Sigmoid colon (tissue), 7 donors: ENCODE measurements at places on chromosomes 12 and 14. TPM values are rescaled to one million over a fixed set of nuclear protein-coding genes. Genes with fewer than 3 reads are reported as not detected.

GRCh38 chr12:120739031-120739762 is 13.6 kb downstream of the ACADS start:
- no peaks in the 10 kb centered on the region for H3K4me1 ChIP-seq
- H3K27me3 ChIP-seq, result no peaks in the 10 kb centered on the region
- no peak overlapping the region for H3K27ac ChIP-seq

DNA sequence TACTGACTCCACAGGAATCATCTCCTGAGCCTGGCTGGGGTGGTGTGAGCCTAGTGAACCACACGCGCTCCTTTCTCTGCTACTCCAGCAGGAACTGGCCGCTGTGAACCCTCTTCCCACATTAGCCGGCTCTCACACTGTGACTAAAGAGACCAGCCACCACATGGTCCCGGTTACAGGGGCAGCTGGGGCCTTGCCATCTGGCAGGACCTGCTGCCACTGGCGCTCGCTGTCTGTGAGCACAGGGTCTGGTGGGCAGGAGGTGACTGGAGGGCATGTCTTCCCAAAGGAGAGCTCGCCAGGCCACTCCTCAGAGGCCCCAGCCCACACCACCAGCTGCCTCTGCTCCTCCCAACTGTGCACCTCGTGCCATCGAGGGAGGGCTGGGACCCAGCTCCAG is 99.3 kb downstream of the SINHCAF start:
- no peak for DNase-seq
- H3K36me3 ChIP-seq, result no peaks in the 10 kb centered on the region
- no peaks in the 10 kb centered on the region for H3K27me3 ChIP-seq

The PIK3C2G gene
- 0.66 TPM for total RNA-seq

The GALNT6 gene
- 7.6 TPM for total RNA-seq

DNA sequence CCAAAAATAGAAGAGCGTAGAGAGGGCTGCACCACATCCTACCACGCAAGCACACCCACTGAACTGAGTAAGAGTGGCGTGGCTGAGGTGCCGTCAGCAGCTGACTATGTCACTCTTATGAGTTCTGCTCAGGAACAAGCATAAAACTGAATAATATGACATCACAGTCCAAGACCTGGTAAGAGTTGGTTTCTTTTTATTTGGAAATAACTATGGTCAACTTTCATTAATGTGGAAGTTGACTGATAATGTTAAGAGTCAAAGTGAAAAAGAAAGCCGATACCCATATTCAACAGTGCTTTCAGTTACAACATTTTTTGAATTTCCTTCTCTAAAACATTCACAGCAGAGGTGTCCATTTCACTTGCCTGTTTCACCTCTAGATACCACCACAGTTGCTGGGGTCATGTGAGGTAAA is 44.6 kb downstream of the GNS start:
- no peaks in the 10 kb centered on the region for H3K4me1 ChIP-seq
- DNase-seq, result no peak
- no peak overlapping the region for H3K4me3 ChIP-seq
- no peak overlapping the region for H3K27ac ChIP-seq
- H3K27me3 ChIP-seq, result no peaks in the 10 kb centered on the region
- H3K36me3 ChIP-seq, result no peaks in the 10 kb centered on the region

The PKP2 gene
- 1.2 TPM for total RNA-seq

The PPP1R1A gene
- total RNA-seq, result 25.2 TPM

DNA sequence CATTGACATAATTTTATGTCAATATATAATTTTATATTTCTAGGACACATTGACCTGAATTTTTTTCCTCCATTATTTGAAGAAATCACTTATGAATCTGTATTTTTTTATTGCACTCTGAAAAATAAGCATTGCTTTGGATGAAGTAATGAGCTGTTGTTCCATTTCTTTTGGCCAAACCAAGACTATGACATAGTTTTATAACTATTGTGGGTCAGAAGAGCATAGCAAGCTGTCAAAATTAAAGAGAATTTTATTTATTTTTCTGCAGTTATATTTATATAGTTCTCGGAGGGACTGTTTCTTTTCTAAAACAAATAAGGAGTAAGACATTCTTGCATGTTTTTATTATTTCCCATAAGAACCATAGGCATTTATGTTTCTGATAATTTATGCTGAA is 8.5 kb downstream of the C12orf75 start:
- no peaks in the 10 kb centered on the region for H3K4me1 ChIP-seq
- H3K27ac ChIP-seq, result no peak overlapping the region
- no peaks in the 10 kb centered on the region for H3K36me3 ChIP-seq
- DNase-seq, result no peak
- H3K4me3 ChIP-seq, result no peak overlapping the region

DNA sequence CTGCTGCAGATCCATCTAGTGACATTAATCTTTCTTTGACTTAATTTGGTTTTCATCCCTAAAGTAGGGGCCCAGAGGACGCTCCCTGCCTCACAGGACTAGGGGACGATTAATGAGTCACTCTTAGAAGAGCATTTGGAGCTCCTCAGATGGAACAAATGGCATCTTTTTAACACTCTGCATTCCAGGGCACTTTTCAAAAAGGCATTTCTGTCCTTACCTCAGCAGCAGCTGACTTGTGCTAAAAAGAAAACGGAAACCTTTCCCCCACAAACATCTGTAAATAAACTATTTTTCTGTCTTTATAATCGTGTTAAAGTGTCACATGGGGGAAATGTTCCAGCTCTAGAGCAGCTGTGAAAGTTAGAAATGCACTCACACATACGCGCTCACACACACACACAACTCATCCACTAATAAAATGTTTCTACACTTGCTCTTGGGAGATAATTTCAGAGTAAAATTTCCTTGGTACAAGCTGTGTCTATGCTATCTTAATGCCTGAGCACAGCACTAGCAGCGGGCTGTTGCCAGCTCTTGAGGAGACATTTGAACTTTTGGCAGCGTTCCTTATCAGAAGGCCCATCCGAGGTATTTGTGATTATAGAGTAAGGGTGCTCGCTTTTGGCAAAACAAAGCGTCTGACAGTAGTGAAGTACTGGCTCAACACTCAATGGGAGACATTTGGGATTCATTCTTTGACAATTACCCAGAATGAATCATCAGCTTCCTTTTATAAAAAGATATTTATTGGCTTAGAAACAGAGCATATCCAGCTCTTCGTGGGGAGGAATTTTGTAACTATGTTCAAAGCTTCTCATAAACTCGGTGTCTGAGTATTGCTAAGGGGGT is 141.3 kb downstream of the PLXNC1 start:
- H3K36me3 ChIP-seq, result no peaks in the 10 kb centered on the region
- no peak for DNase-seq
- peak overlapping the region; percentile 69 for H3K27ac ChIP-seq
- peaks cover 19% of the 10 kb centered on the region for H3K4me1 ChIP-seq
- H3K4me3 ChIP-seq, result no peak overlapping the region

The KLRB1 gene
- not detected for total RNA-seq

The KRT79 gene
- total RNA-seq, result not detected

DNA sequence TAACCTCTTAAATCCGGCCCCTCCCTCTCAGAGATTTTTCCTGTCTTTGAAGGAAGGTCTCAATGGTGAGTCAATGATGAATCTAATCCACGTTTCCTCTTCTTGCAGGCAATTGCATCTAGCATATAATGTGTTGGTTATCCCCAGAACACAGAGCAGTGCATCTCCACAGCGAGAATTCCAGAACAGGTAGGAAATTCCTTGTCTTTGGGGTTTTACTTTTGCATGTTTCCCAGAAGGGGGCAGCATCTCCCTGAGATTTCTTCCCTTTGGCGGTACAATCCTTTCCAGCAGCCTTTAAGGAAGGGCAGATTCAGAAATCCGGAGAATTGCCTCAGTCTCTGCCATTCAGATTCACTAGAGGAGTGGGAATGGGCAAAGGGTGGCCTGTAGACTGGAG is 128.0 kb downstream of the KCNA5 start:
- no peaks in the 10 kb centered on the region for H3K4me1 ChIP-seq
- no peak overlapping the region for H3K27ac ChIP-seq

The PRICKLE1 gene
- total RNA-seq, result 12.4 TPM

The KLRD1 gene
- total RNA-seq, result 0.54 TPM

The TTC9 gene
- total RNA-seq, result 0.55 TPM

DNA sequence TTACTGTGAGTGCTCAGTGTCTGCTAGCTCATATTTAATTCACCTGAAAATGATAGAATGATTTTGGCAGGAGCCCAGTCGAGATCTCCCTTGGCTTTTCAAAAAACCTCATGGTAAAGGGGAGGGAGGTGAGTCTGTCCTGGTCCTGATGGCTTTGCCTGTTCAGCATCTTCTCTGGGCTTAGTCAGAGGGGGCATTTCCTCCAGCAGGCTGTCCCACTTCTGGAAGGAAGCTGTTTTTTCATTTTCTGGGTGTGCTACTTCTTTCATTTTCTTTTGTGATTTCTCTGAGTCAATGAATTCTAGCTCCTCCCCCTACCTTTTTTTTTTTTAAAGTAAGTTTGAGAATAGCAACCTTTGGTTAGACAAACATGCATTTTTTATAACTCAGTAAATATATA is 58.8 kb downstream of the TMX1 start:
- DNase-seq, result no peak
- no peak overlapping the region for H3K4me3 ChIP-seq
- H3K27ac ChIP-seq, result no peak overlapping the region
- H3K27me3 ChIP-seq, result no peaks in the 10 kb centered on the region
- H3K36me3 ChIP-seq, result no peaks in the 10 kb centered on the region

GRCh38 chr12:64392221-64392620 is 1.7 kb upstream of the C12orf56 start:
- H3K4me1 ChIP-seq, result peaks cover 8% of the 10 kb centered on the region
- no peak overlapping the region for H3K4me3 ChIP-seq
- no peak overlapping the region for H3K27ac ChIP-seq
- peaks cover 14% of the 10 kb centered on the region for H3K27me3 ChIP-seq

DNA sequence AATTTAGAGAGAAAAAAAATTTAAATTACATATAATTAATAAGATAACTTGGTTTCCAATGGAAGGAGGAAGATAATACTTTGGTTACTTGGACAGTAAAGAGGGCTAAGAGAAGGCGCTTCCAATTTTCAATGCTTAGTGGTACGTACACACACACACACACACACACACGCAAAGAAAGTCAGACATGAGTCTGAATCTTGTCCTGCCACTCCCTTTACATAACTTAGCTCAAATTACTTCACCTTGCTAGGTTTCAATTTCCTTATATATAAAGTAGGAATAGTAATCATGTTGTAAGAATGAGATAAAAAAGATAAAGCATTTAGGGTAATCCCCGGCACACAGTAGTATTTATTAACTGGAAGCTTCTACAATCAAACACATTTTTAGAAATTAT is 39.7 kb upstream of the VCPKMT start:
- no peak overlapping the region for H3K4me3 ChIP-seq
- no peak overlapping the region for H3K27ac ChIP-seq
- DNase-seq, result no peak
- no peaks in the 10 kb centered on the region for H3K27me3 ChIP-seq

DNA sequence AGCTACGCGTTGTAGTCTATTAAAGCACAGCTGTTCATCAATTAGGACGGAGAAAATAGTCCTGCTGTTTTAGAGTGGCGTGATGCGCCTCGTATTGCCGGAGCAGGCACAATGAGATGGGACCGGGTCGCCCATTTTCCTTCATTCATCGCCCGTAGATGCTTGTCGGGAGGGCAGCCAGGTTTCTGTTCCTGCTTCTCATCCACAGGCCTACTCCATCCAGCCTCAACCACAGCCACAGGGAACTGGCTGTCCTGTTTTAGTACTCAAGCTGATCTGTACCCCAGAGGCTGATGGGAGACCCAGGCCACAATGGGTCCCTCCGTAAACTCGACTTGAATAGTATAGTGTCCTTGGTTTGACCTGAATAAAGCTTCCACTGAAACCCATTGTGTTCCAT is 264.0 kb downstream of the VRK1 start:
- no peaks in the 10 kb centered on the region for H3K27me3 ChIP-seq
- DNase-seq, result no peak
- no peak overlapping the region for H3K27ac ChIP-seq
- no peaks in the 10 kb centered on the region for H3K4me1 ChIP-seq
- H3K36me3 ChIP-seq, result no peaks in the 10 kb centered on the region
- H3K4me3 ChIP-seq, result no peak overlapping the region

- H3K4me3 ChIP-seq, result no peak overlapping the region
- no peaks in the 10 kb centered on the region for H3K36me3 ChIP-seq
- no peaks in the 10 kb centered on the region for H3K27me3 ChIP-seq
These were observed 70.2 kb upstream of the TCL1A start for GRCh38 chr14:95784137-95784536.

GRCh38 chr12:120229071-120229486 is 28.2 kb upstream of the RPLP0 start:
- no peak overlapping the region for H3K4me3 ChIP-seq
- DNase-seq, result peak; percentile 79
- peak overlapping the region; percentile 89 for H3K27ac ChIP-seq

DNA sequence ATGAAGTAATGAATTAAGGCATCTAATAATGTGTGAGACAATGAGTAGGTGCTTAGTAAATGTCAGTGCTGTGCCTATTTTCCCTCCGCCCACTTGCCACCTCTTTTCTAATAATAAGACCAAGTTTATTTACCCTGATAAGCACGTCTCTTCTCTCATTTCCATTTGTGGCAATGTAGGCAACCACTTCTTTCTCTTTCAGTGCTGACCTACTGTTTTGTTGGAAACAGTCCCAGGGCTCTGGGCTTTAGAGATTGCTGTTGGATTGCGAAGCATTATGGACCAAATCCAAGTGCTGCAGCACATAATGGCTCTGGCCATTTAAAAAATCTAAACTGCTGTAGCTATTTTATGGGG is 141.3 kb upstream of the PLEKHG7 start:
- peaks cover 41% of the 10 kb centered on the region for H3K4me1 ChIP-seq
- no peak overlapping the region for H3K4me3 ChIP-seq
- H3K36me3 ChIP-seq, result no peaks in the 10 kb centered on the region
- peak overlapping the region; percentile 77 for H3K27ac ChIP-seq

GRCh38 chr14:30874120-30874998 is at the start of gene COCH:
Gene COCH (plus strand): TSS chr14:30874559. CDS start chr14:30874939, 380 bp downstream.
- peak within 1 kb of the TSS; percentile 62 for H3K4me3 ChIP-seq
- H3K27ac ChIP-seq, result no peak within 1 kb of the TSS
- H3K27me3 ChIP-seq, result peaks cover 13% of the 10 kb centered on the region
- DNase-seq, result no peak
- H3K36me3 ChIP-seq, result no peaks in the 10 kb centered on the region

- DNase-seq, result no peak
- H3K27ac ChIP-seq, result no peak overlapping the region
- H3K4me1 ChIP-seq, result no peaks in the 10 kb centered on the region
- no peaks in the 10 kb centered on the region for H3K27me3 ChIP-seq
- H3K4me3 ChIP-seq, result no peak overlapping the region
- H3K36me3 ChIP-seq, result no peaks in the 10 kb centered on the region
These were observed 207.9 kb downstream of the NUAK1 start for GRCh38 chr12:105930557-105931503.

The ASIC1 gene
- total RNA-seq, result 3.5 TPM

The CLEC4C gene
- not detected for total RNA-seq

The RNASE3 gene
- not detected for total RNA-seq

- H3K36me3 ChIP-seq, result no peaks in the 10 kb centered on the region
- no peaks in the 10 kb centered on the region for H3K27me3 ChIP-seq
- no peak overlapping the region for H3K4me3 ChIP-seq
- H3K27ac ChIP-seq, result no peak overlapping the region
- DNase-seq, result no peak
These were observed 1127.9 kb downstream of the VRK1 start for GRCh38 chr14:97924922-97925613.

The NR1H4 gene
- not detected for total RNA-seq

The MUCL1 gene
- not detected for total RNA-seq

The ADGRD1 gene
- 16.9 TPM for total RNA-seq

- H3K36me3 ChIP-seq, result no peaks in the 10 kb centered on the region
- H3K27me3 ChIP-seq, result no peaks in the 10 kb centered on the region
These were observed 91.1 kb downstream of the FBXL14 start for GRCh38 chr12:1503281-1503711.
